ENCODE measurements at places on chromosomes 16 and 17.

DNA sequence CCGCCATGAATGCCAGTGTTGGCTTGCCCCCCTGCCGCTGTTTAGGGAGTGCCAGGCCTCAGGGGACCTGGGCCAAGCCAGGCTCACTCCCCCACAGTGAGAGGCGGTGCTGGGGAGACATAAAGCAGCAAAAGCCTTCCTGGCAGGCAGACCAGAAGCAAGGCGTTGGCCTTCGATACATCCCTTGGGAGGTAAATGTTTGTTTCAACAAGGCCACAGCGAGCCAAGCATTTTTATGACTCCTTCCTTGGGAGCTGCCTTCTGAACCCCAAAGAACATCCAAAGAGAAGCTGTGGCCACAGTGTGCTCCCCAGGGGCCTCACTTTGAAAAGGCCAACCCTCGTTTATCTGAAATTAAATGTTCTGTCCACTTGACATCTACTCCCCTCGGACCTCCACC lies 119.7 kb upstream of the CIBAR2 start:
- no peak overlapping the region for H3K27ac ChIP-seq
- no peak for DNase-seq
- H3K27me3 ChIP-seq: peaks cover 46% of the 10 kb centered on the region
- H3K4me1 ChIP-seq: no peaks in the 10 kb centered on the region
- no peaks in the 10 kb centered on the region for H3K36me3 ChIP-seq
- H3K4me3 ChIP-seq: no peak overlapping the region

DNA sequence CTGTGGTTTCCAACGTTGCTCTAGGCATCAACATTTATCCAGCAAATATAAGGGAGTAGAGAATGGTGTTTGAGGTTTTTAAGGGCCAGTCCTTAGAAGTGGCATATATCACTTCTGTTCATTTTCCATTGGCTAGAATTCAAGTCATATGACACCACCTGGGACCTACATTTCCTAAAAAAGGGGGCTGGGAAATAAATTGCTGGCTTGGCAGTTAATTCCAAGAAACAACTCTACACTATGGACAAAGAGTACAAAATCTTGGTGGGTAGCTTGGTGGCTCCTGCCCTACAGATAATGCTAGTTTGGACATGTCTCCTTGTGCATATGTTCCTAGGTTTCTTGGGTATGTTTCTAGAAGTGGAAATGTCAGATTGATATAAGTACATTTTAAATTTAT lies 7.6 kb downstream of the PPM1E start:
- H3K27me3 ChIP-seq: no peaks in the 10 kb centered on the region
- no peaks in the 10 kb centered on the region for H3K4me1 ChIP-seq
- no peak overlapping the region for H3K27ac ChIP-seq
- DNase-seq: no peak

- no peak overlapping the region for H3K27ac ChIP-seq
- H3K4me1 ChIP-seq: no peaks in the 10 kb centered on the region
- H3K4me3 ChIP-seq: no peak overlapping the region
- H3K36me3 ChIP-seq: no peaks in the 10 kb centered on the region
- H3K27me3 ChIP-seq: no peaks in the 10 kb centered on the region
Measured at GRCh38 chr17:68937890-68938514, 17.2 kb downstream of the ABCA8 start.

GRCh38 chr16:86285938-86286921 lies 224.1 kb upstream of the FOXF1 start:
- no peaks in the 10 kb centered on the region for H3K36me3 ChIP-seq
- no peak overlapping the region for H3K4me3 ChIP-seq
- H3K27ac ChIP-seq: no peak overlapping the region
- no peak for DNase-seq
- H3K4me1 ChIP-seq: no peaks in the 10 kb centered on the region
- peaks cover 58% of the 10 kb centered on the region for H3K27me3 ChIP-seq

- H3K27me3 ChIP-seq: no peaks in the 10 kb centered on the region
- no peak overlapping the region for H3K4me3 ChIP-seq
- no peaks in the 10 kb centered on the region for H3K4me1 ChIP-seq
- H3K36me3 ChIP-seq: no peaks in the 10 kb centered on the region
- no peak overlapping the region for H3K27ac ChIP-seq
Measured at GRCh38 chr17:45975640-45976295, 23.3 kb upstream of the STH start.

DNA sequence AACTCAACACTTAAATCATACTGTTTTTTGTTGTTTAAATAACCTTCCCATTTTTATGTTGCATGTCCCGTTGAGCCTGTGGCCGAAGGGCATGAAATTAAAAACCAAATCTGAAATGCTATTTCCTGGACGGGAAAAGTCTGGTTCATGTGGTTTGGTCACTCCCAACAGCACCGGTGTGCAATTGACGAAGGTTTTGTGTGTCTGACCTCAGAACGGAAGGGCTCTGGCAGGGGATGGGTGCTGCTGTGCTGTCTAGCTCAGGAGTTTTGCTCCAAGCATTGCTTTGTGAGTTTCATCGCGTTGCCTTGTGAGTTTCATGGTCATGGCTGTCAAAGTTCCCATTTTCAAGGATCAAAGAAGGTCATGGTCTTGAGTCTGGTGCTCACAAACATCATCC lies 363.3 kb downstream of the XYLT1 start:
- no peak for DNase-seq
- no peak overlapping the region for H3K4me3 ChIP-seq
- H3K36me3 ChIP-seq: no peaks in the 10 kb centered on the region

- DNase-seq: no peak
- H3K36me3 ChIP-seq: no peaks in the 10 kb centered on the region
- peak overlapping the region; percentile 43 for H3K27ac ChIP-seq
- H3K4me3 ChIP-seq: 0 out of 2 replicates have a peak overlapping the region, but pooled peaks have one; percentile 32
- peaks cover 27% of the 10 kb centered on the region for H3K4me1 ChIP-seq
Measured at GRCh38 chr17:79992649-79993389, 42.9 kb downstream of the TBC1D16 start.

GRCh38 chr16:77435272-77435820 lies 512 bp upstream of the ADAMTS18 start:
- H3K36me3 ChIP-seq: no peaks in the 10 kb centered on the region
- peaks cover 3% of the 10 kb centered on the region for H3K27me3 ChIP-seq
- H3K4me3 ChIP-seq: no peak overlapping the region
- H3K4me1 ChIP-seq: no peaks in the 10 kb centered on the region
- DNase-seq: no peak
- no peak overlapping the region for H3K27ac ChIP-seq

GRCh38 chr16:85017151-85017550 lies 5.8 kb upstream of the ZDHHC7 start:
- H3K27ac ChIP-seq: no peak overlapping the region
- H3K27me3 ChIP-seq: no peaks in the 10 kb centered on the region
- no peak overlapping the region for H3K4me3 ChIP-seq
- peaks cover 26% of the 10 kb centered on the region for H3K4me1 ChIP-seq

DNA sequence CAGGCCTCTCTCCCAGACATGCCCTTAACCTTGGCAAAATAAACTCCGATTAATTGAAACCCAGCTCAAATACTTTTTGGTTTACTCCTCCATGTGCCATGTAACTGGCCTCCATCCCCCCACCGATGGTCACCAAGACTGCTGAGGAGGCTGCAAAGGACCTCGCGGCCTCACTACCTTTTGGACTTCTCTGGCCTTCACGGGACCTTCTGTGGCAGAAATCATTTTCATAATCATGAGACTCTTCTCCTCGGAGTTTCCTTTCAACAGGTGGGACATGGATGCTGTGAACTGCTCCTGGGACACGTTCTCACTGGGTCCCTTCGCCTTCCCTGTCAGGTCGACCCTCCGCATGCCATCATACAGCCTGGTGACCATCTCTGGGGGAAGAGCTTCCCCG lies 9.0 kb downstream of the MEAK7 start:
- H3K36me3 ChIP-seq: no peaks in the 10 kb centered on the region
- no peak overlapping the region for H3K4me3 ChIP-seq
- no peak overlapping the region for H3K27ac ChIP-seq
- no peaks in the 10 kb centered on the region for H3K27me3 ChIP-seq
- no peaks in the 10 kb centered on the region for H3K4me1 ChIP-seq
